CD4-positive, alpha-beta memory T cell (primary cell): ENCODE measurements at places on chromosomes 2 and 18. TPM values are rescaled to one million over a fixed set of nuclear protein-coding genes. Genes with fewer than 3 reads are reported as not detected.

The TEX44 gene
- not detected for polyA plus RNA-seq

The CYP27A1 gene
- not detected for polyA plus RNA-seq

The G6PC2 gene
- polyA plus RNA-seq, result not detected

The CLEC4F gene
- polyA plus RNA-seq, result not detected

DNA sequence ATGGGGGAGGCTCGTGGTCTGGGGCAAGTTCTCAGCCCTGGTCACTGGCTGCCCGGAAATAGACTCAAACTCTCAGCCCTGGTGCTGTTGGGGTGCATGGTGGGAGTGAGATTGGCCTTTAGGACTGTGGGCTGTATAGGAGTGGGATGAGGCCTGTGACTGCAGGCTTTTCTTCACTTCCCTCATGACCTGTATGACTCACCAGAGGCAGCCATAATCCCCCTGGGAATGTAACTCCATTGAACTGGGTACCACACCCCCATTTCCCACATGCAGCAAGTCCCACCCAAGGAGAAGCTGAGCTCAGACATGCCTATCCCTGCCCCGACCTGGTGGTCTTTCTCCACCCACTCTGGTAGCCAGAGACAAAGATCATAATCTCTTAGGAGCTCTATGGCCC, 177.7 kb upstream of the OSR1 start:
- DNase-seq, result no peak

DNA sequence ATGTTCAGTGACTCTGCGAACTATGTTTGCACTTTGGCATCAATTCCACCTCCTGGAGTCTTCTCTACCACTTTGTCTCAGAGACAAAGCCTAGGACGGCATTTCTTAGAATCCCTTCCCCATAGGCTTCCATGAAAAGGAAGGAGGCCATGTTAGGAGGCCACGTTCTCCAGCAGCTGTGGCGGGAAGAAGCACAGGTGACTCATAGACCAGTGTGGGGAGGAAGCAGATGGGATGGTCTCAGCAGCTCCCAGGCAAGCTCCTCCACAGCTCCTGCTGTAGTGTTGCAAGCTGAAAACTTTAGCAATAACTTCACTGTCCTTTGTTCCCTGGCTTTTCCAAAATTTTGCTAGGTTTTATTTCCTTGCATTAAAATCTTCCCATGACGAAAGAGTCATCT, 781.3 kb upstream of the ID2 start:
- DNase-seq, result no peak

- no peak for DNase-seq
Observed at GRCh38 chr2:102891296-102891695, 129.5 kb downstream of the TMEM182 start.

GRCh38 chr2:186422226-186422625, 63.8 kb upstream of the ZC3H15 start:
- DNase-seq, result no peak

DNA sequence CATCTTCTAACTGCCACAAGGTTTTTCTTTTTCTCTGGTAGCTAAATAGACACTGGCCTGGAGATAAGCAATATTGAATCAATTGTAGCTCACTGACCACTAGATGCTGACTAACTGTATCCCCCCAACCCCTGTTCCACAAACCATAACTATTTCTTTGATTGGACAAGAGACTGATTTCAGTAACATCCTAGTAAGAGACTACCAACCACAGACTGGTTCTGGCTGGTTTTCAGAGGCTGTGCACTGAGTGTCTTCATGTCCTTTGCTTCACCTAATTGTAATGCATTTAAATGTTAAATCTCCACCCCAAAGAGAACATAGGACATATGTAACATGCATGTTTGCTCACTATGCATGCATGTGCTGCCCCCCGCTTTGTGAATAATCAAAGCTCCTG, 3.2 kb upstream of the AAK1 start:
- DNase-seq, result no peak

DNA sequence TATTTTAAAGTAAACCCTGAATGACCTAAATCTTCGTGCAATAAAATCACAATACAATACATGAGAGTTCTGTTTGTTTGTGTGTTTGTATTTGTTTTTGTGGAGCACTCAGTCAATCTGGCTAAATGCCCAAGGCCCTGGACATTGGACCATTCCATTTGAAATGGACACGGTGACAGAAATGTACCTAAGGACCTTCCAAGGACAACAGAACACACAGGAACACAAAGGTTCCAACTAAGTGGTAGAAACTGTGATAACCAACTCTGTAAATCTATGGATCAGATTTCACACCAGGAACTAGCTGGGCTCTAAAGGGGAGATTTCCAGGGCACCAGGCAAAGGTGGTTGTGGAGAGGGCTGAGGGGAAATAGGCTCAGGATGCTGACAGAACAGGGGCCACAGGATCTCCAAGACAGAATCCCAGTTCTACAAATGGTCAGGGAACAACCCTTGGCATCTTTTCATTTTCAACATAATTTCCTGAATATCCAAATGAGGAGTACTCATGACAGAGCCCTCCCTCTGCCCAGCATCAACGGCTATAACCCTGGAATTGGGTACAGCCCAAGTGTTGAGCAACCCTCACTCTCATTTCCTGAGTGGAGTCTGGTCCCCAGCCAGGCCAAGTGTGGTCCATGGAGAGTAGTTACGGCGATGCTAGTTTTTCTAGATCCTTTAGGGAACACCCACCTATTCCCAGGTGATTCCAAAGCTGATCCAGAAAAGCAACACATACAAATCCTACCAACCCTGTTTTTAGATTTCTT, 78.4 kb downstream of the NCKAP5 start:
- DNase-seq, result no peak

DNA sequence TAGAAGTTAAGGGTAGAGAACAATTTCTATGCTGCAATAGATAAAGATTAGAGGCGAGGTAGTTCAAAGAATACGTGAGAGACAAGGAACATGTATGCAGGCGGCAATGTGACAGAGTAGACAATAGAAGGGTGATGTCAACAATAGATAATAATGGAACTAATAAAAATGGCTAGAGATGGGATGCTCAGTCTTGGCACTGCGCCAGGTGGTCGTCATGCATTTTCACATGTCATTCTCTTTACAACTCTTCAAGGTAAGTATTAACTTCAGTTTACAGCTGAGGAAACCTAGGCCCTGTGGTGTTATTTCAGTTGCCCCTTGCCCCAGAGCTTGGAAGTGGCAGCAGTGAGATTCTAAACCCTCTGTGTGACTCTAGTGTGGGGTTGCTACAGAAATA, 890.7 kb upstream of the CELF4 start:
- DNase-seq, result no peak

DNA sequence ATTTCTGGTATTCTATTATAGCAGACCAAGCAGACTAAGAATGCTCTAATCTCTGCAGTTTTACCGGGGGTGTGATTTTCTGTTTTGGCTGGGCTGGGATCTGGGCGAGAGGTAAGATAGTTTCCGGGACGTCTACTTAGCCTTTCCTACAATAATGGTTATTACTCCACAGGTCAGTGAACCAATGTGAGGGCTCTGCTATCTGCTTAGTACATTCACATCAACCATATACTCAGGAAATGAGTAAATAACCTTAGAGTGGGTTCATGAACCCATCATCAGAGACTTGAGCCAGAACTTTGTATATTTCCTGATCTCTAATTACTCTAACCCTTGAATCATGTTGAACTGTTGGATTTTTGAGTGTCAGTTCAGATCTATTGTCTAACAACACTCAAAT, 90.1 kb upstream of the NOL4 start:
- no peak for DNase-seq

DNA sequence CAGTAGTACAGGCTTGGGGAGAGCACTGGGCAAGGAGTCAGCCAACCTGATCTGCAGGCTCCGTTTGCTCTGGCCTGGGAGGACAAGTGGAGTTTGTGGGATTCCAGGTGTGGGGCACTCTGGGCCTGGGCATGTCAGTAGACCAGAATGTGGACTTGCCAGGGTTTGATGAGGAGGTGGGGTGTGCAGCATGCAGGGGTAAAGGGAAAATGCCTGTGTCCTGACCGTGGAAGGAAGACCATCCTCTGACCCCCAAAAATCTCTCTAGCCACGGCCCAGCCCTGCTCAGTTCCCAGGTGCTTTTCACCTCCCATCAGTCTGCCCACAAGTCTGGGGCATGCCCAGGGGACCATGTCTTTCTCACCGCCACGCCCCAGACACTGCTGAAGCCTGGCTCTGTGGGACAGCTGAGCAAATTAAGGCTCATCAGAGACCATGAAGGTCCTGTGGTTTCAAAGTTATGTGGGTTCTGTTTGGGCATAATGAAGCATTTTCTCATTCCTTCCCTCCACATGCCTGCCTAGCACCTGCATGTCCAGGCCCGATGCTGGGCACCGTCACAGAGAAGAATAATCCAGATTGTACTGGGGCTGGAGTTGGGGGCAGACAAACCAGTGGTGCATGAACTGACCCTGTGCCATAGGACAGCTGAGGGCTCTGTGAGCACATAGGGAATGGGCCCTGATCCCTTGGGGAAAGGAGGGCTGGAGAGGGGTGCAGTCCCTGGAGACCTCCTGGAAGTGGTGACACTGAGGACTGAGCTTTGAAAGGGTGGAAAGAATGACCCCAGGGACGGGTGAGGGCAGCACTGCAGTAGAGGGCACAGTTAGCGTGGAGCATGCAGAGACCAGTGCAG, 6.5 kb upstream of the KCNF1 start:
- DNase-seq, result no peak
